ENCODE measurements at places on chromosomes 6 and 20.
A peak's percentile ranks its signal among the peaks of the same experiment; 100 is the strongest.

GRCh38 chr6:156824142-156824541, 47.0 kb downstream of the ARID1B start:
- no peak for DNase-seq

DNA sequence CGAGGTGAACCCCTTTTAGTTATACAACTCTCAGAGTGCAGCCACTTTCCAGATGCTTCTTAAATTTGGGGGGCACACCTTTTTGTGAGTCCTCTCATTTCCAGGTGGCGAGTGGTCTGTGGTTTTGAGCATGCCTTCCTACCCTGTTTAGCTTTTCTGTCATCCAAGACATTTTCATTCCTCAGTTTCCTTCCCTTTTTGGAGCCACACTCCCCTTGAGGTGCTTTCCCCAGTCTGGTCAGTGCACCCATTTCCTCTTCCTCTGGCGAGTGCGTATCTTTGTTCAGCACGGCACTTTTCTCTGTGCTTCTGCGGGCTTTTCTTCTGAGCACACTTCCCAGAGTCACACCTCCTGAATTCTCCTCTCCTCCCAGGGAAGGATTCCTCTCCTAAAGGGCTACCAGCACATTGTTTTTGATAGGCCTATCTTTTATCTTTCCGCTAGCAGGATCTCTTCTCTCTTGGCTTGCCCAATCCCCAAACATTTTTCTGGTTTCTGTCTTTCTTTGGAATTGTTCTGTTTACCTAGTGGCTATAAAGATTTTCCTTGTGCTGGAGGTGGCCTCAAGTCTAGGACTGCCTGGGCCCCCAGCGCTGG, 1.4 kb downstream of the PHF20 start:
- DNase-seq, result no peak

DNA sequence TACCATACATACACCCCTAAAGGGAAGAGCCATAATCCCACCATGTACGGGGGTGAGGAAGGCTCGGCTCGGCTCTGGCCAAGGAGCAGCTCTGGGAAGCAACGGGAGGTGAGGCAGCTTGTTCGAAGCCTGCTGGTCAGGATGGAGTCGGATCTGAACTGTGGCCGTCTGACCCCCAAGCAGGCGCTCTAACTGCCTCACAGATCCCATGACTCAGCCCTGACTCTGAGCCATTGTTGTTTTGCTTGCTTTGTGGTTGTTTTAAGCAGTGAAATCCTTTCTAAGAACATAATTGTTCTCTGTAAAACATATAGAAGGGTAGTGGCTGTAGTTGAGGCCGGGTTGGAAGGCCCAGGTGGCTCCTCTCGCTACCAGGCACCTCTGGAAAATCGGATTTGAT, 10.9 kb downstream of the C6orf132 start:
- DNase-seq, result peak; percentile 85

- DNase-seq, result peak; percentile 85
Observed at GRCh38 chr6:83183082-83183828, 9.8 kb downstream of the PGM3 start.

GRCh38 chr6:169994739-169995138, 243.3 kb downstream of the ERMARD start:
- no peak for DNase-seq

GRCh38 chr6:153673750-153674149, 365.3 kb upstream of the OPRM1 start:
- DNase-seq, result no peak

Data from fibroblast of lung (primary cell).